ENCODE measurements at places on chromosomes 2 and 18.
A peak's percentile ranks its signal among the peaks of the same experiment; 100 is the strongest.

DNA sequence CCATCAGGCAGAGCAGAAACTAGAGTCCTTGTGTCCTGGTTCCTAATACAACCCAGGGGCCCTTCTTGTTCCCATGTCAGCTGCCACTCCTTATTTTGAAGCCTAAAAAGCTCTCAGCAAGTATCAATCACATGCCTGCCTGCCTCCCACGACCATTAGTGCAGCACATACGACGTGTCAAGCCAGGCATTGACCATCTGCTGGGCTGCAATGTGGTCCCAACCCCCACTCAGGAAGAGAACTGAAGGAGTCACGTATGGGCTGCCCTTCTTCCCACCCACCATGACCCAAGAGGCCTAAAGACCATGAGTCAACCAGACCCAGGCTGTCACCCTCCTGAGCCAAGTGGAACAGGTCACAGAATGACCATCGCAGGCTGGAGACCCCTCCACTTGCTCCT, 98.8 kb downstream of the KLHL29 start:
- DNase-seq = no peak

GRCh38 chr2:20634507-20635112, 16.3 kb downstream of the HS1BP3 start:
- no peak for DNase-seq

- peak; percentile 36 for DNase-seq
These were observed 7.4 kb downstream of the CTDSP1 start for GRCh38 chr2:218406949-218407618.

GRCh38 chr2:29723255-29724001, 198.0 kb downstream of the ALK start:
- no peak for DNase-seq

DNA sequence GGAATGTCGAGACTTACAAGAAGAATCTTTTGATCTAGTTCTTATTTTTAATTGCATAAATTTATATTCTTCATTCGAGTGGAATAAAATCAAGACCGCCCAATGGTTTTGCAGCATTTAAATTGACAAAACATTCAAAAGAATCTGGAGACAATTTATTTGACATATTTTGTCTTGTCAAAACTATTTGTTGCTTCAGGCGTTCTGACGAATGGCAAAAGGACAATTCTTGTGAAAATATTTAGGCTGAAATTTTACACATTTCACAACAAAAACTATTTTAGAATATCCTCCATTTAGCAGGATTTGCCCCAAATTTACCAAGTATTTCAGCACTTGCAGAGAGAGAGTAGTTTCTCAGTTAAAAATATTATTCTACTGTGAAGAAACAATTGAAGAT, 41.7 kb downstream of the PRKRA start:
- no peak for DNase-seq

DNA sequence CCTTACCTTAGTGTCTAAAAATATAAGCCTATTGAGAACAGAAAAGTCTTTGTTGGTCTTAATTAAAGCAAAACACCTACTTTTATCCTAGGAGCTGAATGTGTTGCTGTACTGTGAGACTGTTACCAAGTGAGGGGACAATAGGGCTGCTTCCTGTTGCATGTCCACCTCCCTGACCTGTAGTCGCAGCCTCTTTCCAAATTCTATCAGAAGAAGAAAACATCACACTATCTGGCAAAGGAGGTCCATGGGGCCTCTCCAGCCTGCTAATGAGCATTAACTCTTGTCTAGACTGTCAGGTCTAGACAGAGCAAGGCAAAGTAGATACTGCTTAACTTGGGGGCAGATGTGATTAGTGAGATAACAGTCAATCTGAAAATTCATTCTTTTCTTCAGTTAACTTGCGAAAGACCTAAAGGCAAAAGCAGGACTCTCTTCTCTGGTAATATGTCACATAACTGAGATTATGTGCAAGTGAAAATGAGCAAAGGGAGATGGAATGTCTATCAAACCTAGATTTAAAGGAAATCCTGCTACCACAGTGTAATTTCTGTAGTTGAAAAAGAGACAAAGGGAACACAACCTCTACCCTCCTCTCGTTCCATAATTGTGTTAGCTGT, 66.9 kb downstream of the CDH20 start:
- DNase-seq = no peak

- no peak for DNase-seq
These were observed 150.0 kb downstream of the ZNF385B start for GRCh38 chr2:179711375-179711774.

- no peak for DNase-seq
These were observed 77.3 kb upstream of the PHLPP1 start for GRCh38 chr18:62637807-62638687.

All from occipital lobe (tissue), 3 donors.